Left renal cortex interstitium (tissue), 4 donors: ENCODE measurements at places on chromosomes 1 and 21. TPM values are rescaled to one million over a fixed set of nuclear protein-coding genes. Genes with fewer than 3 reads are reported as not detected.

Gene DPH2
- polyA plus RNA-seq, result 22.2 TPM

Gene SYCP1
- polyA plus RNA-seq, result 0.62 TPM

Gene SLC2A5
- polyA plus RNA-seq, result 1.1 TPM

Gene DNASE2B
- polyA plus RNA-seq, result 0.11 TPM

Gene GBP4
- 8.0 TPM for polyA plus RNA-seq

Gene PCP4
- 13.5 TPM for polyA plus RNA-seq

Gene HSD11B1
- 0.22 TPM for polyA plus RNA-seq

Gene OPTC
- not detected for polyA plus RNA-seq

Gene LCE2A
- polyA plus RNA-seq, result not detected

DNA sequence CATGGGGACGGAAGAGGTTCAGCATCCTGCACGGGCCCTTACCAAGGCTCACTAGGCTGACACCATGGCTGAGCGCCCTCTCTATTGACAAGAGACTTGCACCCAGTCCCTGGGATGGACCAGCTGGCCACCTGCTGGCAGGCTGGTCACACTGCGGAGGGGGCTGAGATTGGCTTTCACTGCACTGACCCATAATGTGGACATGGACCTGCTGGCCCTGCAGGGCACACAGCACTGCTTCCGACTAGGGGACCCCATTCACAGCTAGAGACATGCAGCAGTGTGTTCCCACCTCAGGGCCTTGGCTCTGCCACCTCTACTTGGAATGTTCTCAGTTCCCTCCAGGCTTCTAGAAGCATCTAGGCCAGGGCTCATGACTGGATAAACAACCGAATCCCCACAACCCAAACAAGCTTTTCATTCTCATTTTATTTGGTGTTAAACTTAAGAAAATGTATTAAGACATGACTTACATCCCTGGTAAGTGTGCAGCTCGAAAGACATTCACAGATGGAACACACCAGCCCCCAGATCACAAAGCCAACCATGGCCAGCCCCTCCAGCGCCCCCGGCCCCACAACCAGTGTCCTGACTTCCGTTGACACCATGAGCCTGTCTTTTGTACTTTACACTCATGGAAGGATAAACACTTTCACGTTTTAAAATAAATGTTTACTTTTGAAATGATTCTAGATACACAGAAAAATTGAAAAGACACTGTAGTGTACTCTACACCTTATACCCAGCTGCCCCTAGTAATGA is 9.3 kb upstream of the SRARP start:
- no peak for DNase-seq

DNA sequence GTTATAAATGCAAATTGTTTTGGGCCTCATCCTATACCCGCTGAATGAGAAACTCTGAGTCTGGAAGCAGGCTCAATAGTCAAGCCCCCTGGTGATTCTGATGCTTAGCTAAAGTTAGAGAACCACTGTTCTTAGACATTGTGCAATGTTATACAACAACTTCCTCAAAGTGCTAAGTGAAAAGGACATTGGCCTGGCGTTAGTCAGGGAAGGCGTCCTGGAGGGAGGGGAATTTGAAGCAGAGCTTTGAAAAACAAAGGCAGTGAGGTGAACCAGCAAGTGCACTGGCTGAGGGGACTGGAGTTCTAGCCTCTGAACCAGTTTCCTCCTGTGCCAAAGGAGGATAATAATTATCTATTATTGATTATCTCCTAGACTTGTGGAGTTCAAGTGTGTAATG is 5.1 kb downstream of the CD1D start:
- DNase-seq, result no peak

DNA sequence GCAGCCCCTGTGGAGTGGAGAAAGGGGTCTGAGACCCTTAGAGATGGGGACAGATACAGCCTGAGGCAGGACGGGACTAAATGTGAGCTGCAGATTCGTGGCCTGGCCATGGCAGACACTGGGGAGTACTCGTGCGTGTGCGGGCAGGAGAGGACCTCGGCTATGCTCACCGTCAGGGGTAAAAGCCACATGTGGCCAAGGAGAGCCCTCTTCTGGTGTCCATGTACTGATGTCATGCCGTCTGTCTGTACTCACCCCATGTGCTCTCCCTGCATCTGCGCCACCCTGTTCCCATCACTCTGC is 84.7 kb downstream of the OBSCN start:
- no peak for DNase-seq

GRCh38 chr1:205068457-205069040 is 15.7 kb downstream of the TMEM81 start:
- no peak for DNase-seq

DNA sequence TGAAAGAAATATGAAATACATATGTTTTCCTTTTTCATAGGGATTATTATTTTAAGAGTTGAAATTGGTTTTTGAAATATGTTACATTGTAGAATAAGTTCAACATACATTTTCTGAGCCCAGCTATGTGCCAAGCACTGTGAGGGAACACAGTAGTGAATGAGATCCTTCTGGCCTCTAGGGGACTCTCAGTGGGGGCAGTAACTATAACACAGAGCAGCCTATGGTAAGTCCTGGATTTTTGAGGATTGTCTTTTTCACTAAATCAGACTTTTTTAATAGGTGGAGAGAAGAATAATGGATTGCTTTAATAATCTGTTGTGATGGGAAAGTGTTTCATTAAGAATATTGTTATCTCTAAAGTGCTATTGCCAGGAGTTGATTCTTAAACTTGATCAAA is 2.4 kb downstream of the DNAJC6 start:
- DNase-seq, result no peak

- no peak for DNase-seq
Measured at GRCh38 chr1:74681851-74682250, 8.3 kb upstream of the ERICH3 start.

GRCh38 chr21:26595971-26596370 is 22.9 kb upstream of the CYYR1 start:
- DNase-seq, result no peak

DNA sequence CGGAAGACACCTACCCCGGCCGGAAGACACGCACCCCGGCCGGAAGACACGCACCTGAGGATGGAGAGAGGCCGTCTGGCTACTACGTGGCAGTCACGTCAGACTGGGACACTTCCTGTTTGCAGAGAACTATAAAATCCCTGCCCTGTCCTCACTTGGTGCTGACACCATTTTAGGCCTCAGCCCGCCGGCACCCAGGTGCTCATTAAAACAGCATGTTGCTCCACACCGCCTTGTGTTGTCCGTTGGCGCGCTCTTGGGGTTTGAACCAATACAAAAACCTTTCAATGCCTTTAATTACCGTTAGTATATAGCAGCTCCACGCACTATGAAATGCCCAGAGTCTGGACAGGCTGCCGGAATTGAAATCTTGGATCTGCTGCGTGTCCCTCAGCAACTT is 34.7 kb downstream of the VN1R5 start:
- no peak for DNase-seq

DNA sequence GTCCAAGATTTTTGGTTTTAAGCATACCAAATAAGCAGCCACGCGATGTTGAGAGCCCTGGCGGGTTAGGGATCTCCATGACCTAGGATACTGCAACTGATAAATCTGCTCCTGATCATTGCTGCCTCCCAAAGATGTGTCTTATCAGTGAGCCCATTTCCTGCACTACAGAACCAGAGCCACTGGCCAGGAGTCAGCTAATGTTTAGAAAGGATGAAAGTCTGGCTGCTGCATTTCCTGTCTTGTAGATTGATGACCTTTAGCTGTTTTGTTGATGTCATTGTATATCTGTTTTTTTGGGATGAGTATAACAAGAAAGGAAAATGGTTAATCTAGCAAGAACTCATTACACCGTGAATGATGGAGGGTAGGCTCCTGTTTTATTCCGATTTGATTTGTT is 74.5 kb downstream of the C1orf21 start:
- no peak for DNase-seq

DNA sequence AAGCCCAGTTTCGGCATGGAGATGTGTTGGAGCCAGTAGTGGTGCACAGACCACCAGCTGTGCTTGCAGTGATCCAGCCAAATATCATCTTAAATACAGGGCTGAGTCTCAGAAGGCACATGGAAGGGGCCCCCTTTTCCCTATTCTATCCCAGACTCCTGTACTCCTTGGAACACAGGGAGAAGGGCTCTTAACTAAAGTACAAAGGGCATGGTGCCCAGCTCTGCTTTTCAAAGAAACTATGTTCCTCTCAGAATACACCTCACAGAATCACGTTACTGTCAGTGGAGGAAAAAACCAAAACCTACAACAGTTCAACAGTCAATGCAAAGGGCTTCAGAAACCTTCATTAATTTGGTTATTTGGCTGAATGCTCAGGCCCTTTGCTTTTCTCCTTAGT is 180.6 kb upstream of the C1orf105 start:
- DNase-seq, result no peak

GRCh38 chr1:97209381-97209957 is 487.9 kb downstream of the PTBP2 start:
- DNase-seq, result no peak

DNA sequence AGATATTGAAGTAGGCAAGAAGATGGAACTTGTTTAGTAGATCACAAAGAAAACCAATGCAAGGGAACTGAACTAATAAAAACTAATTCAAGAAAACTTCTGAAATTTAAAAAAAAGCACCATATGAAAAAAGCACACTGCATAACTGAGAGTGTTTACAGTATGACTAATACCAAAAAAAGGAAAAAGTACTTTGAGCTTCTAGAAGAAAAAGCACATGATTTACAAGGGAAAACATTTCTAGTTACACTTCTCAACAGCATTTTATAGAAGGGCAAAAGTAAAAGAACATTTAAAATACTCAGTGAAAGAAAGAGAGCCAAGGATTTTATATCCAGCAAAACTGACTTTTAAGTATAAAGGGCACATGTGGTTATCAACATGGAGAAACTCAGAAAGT is 233.6 kb downstream of the RPS6KC1 start:
- no peak for DNase-seq

GRCh38 chr1:30981172-30981571 is 72.6 kb upstream of the SDC3 start:
- no peak for DNase-seq

DNA sequence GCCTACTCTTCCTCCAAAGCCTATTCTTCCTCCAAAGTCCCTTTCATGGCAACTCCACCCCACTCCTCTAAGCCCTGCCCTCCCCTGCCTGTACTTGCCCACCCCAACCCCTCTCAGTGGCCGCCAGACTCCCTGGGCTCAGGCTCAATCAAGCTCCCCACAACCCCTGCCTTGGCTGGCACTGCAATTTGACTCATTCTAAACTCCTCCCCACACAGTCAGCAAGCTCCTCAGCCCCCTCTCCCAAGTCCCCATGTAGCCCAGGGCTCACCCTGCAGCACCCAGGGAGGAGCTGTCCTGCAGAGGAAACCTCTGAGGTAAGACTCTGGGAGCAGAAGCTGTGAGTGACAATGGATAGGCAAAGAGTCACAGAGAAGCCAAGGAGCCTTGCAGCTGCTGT is 3.6 kb upstream of the VSIG8 start:
- no peak for DNase-seq

- DNase-seq, result no peak
Measured at GRCh38 chr1:244354810-244355278, 96.9 kb downstream of the ADSS2 start.

DNA sequence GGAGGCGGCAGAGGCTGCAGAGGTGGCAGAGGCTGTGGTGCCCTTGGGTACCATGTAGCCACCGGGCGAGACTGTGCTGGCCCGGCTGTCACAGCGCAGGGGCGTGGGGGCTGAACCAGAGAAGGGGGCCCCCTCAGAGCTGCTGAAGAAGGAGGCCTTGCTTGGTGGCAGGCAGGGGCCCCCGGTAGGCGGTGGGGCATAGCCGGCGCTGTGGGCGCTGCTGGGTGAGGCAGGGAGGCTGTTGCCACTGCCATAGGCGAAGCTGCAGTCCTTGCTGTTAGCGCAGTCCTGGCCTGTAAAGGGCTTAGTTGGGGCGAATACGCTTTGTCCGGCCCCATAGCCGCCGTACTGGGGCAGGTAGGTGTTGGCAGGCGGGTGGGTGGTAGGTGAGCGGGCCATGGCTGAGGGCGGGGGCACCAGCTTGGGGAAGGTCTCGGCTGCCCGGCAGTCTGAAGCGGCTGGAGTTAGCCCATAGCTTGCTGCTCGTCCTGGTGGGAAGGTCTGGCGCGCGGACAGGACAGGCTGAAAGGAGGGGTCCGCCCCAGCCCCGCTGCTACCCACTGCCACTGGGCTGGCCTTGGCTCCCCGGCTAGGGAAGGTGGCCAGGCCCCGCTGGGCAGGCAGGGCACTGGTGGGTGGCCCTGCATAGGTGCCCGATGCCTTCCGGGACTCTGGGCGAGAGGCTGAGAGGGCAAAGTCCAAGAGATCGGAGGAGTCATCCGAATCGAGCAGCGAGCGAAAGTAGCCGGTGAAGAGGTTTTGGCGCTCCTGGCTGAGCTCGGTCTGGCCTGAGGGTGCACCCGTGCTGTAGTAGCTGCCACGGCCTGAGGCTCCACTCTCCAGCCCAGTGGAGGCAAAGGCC is 54.9 kb downstream of the AHDC1 start:
- DNase-seq, result no peak

DNA sequence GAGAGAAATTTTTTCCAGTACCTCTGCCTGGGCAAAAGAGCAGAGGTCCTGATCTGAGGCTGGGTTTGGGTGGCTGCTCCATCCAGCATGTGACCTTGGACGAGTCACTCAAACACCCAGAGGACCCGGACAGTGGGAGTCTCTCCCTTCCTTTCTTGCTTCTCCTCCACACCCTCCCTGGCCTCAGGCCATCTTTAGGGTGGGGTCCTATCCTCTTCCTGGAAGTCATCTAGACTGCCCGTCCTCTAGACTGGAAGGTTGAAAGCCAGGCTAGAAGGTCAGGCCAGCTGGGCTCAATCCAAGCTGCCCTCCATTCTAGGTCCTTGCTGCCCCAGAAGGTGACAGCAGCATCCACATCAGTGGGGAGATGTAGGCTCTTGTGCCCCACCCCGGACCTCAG is 599.5 kb downstream of the MATN1 start:
- DNase-seq, result no peak

- no peak for DNase-seq
Measured at GRCh38 chr1:27436204-27437159, 44.1 kb downstream of the GPR3 start.

GRCh38 chr1:91777196-91777595 is 108.8 kb downstream of the TGFBR3 start:
- no peak for DNase-seq

DNA sequence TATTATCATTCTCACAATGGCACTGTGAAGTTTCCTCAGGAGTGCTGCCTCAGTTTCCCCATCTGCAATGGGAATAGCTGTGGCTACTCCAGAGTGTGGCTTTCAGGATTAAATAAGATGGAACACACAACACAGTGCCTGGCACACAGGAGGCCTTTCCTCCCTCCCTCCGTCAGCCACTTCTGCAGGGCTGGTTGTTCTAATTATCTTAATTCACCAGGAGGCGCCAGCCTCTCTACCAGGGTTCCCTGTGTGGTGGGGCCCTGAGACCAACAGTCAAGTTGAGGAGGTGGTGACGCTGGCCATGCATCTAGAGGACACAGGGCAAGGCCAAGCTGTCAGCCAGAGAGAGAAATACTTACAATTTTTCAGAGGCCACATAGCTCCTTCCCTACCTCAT is 6.3 kb upstream of the FOXO6 start:
- DNase-seq, result no peak
